ENCODE measurements at places on chromosomes 13 and 19.

DNA sequence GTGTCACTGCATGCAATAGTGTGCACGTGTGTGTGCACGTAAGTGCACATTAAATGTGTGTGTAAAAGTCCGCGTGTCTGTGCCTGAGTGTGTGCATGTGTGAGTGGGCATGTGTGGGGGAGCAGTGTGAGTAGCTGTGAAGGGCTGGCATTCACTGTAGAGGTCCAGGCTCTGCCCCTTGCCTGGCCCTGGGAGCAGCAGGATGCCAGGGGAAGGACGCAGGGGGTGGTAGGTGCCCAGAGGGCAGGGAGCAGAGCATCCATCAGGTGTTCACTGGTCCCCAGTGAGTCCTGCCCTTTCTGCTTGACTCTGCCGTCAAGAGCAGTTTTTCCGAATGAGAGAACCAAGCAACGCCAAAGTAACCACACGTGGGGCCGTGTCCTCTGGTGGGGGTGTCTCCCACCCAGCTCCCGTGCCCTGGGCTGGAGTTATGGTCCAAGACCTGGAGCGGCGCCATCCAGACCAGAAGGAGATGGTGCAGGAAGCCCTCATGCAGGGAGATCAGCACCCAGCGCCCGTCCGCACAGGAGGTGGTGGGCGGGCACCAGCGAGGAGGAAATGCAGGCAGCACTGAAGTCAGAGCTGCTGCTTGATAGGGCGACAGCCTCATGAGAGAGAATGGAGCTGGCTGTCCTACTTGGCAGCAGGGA is 68.5 kb downstream of the TEX29 start:
- DNase-seq = no peak
- H3K4me3 ChIP-seq = no peak overlapping the region
- H3K36me3 ChIP-seq = no peaks in the 10 kb centered on the region
- H3K4me1 ChIP-seq = peaks cover 13% of the 10 kb centered on the region

GRCh38 chr13:88217883-88218282 is 546.7 kb downstream of the SLITRK5 start:
- no peaks in the 10 kb centered on the region for H3K36me3 ChIP-seq
- H3K4me3 ChIP-seq = no peak overlapping the region
- no peak for DNase-seq
- no peaks in the 10 kb centered on the region for H3K27me3 ChIP-seq
- H3K4me1 ChIP-seq = no peaks in the 10 kb centered on the region

DNA sequence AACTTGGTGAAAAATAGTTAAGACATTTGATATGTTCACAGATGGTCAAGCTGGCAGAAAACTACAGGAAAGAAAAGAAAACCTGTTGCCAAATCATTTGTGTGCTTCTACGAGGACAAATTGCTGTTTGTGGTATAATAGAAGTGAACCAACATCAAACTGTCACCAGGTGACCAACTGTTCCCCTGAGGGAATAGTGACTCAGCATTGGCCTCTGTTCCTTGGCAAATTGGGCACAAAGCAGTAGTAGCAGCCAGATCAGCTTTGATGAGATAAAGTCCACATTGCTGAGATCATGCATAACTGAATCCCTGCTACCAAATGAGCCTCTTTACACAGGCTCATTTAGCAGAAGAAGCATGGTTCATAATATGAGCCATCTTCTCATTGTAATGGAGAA is 103.5 kb downstream of the POSTN start:
- H3K36me3 ChIP-seq = no peaks in the 10 kb centered on the region
- no peak for DNase-seq
- H3K4me1 ChIP-seq = no peaks in the 10 kb centered on the region
- H3K4me3 ChIP-seq = no peak overlapping the region
- no peak overlapping the region for H3K27ac ChIP-seq

DNA sequence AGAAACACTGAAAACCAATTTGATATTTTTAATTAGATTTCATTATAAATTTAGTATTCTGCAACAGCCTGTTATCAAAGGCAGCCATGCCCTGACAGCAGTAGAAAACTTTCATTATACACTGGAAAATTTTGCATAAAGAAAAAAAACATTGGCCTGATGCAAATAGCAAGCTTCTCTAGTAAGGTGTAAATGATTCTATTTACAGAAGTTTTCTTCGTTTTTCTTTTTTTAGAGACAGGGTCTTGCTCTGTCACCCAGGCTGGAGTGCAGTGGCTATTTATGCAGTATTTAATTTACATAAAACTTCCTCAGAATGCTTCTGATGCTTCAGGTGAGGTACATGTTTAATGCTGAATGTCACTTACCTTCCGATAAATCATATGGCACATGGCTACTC is 67.0 kb downstream of the ABCC4 start:
- H3K4me3 ChIP-seq = no peak overlapping the region
- no peaks in the 10 kb centered on the region for H3K4me1 ChIP-seq
- H3K36me3 ChIP-seq = no peaks in the 10 kb centered on the region

DNA sequence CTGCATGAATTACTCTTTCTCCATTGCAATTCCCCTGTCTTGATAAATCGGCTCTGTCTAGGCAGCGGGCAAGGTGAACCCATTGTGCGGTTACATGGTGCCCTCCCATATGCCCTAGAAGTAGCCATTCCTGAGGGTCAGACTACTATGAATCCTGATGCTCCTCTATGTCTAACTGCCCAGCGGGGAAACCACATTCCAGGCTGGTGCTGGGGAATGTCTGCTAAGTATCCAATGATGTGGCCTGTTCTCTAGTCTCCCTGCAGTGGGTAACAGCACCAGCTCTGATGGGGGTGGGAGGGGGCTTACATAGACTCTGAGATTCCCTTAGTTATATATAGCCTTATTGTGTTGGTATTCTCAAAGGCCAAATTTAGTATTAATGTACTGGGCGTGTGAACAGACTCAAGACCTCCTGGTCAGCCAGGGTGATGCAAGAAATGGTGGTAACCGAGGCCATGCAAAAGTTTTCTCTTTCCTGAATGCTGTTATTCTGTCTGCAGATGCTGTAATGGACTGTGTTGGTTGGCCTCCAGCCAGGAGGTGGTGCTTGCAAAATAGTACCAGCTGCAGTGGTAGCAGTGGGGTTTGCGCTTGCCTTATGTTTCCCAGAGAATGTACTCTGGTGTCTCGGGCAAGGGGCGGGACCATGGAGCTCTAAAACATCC is 564.8 kb upstream of the SLITRK1 start:
- no peak for DNase-seq
- H3K36me3 ChIP-seq = no peaks in the 10 kb centered on the region
- H3K27me3 ChIP-seq = no peaks in the 10 kb centered on the region
- no peaks in the 10 kb centered on the region for H3K4me1 ChIP-seq
- no peak overlapping the region for H3K27ac ChIP-seq

DNA sequence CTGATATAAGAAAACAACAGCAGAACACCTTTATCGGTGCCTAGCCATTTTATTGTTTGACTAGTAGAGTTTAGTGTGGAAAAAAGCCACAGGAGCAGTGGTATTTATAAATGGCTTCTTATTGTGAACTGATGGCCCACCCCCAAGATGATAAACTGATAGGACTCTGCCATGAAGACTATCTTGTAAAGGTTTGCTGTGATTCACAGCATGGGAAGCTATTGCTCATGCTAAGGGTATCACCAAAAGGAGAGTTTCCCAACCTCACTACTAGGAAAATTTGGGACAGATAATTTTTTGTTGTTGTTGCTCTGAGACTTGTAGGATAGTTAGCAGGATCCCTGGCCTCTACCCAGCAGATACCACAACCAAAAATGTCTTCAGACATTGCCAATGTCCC is 12.0 kb upstream of the SLC7A1 start:
- DNase-seq = no peak
- H3K36me3 ChIP-seq = no peaks in the 10 kb centered on the region
- peaks cover 27% of the 10 kb centered on the region for H3K27me3 ChIP-seq
- no peak overlapping the region for H3K27ac ChIP-seq

- no peak overlapping the region for H3K4me3 ChIP-seq
- no peak overlapping the region for H3K27ac ChIP-seq
- DNase-seq = no peak
- peaks cover 83% of the 10 kb centered on the region for H3K27me3 ChIP-seq
- peaks cover 9% of the 10 kb centered on the region for H3K36me3 ChIP-seq
Observed at GRCh38 chr13:99974939-99975561, 3.5 kb upstream of the ZIC5 start.

DNA sequence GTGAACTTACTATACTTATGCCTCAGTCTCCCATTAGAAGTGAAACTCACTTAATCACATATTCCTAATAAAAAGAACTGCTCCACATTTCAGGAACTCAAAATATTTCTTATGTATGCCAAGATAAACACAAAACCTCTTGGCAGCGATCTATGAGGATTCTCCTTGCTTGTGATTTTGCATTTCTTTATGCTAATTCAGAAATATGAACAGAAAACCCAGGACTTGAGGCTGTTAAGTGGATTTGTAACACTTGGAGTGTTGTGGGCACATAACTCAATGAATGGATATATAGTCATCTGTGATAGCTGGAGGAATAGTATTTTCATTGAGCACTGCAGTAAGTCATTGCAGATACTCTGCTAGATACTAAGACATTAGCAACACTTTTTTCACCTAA is 5.6 kb upstream of the KATNAL1 start:
- no peak overlapping the region for H3K27ac ChIP-seq
- H3K4me3 ChIP-seq = no peak overlapping the region
- DNase-seq = no peak

DNA sequence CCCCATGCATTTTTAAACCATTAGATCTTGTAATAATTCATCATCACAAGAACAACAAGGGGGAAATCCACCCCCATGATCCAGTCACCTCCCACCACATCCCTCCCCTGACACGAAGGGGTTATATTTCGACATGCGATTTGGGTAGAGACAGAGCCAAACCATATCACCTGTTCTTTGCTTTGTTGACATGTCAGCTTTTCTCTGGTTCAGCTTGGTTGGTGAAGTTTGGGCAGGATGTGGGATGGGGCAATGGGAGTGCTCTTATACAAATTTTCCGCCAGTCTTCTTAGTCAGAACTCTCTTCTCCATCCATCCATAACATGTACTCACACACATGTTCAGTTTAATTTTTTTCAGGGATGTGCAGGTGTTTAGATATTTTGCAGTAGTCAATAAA is 12.9 kb downstream of the TPP2 start:
- H3K4me1 ChIP-seq = peaks cover 46% of the 10 kb centered on the region
- peak; percentile 25 for DNase-seq
- H3K27ac ChIP-seq = peak overlapping the region; percentile 41
- H3K36me3 ChIP-seq = peaks cover 69% of the 10 kb centered on the region
- no peak overlapping the region for H3K4me3 ChIP-seq

DNA sequence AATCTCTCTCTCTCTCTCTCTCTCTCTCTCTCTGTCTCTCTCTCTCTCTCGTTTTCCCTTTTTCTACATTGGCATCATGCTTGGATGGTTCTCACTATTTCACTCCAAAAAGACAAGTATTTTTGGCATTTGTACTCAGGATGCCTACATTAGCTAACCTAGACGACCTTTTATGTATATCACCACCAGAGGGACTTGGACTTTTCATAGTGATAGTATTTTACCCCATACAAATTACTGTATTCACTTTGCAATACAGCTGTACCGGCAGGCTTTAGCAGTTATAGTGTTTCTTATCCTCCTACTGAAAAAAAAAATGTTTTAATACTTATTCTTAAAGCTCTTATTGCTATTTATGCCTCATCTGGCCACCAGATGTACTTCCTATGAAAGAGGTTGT is 687.2 kb upstream of the KLHL1 start:
- no peak for DNase-seq
- no peak overlapping the region for H3K27ac ChIP-seq
- H3K36me3 ChIP-seq = no peaks in the 10 kb centered on the region
- no peaks in the 10 kb centered on the region for H3K4me1 ChIP-seq
- no peaks in the 10 kb centered on the region for H3K27me3 ChIP-seq

DNA sequence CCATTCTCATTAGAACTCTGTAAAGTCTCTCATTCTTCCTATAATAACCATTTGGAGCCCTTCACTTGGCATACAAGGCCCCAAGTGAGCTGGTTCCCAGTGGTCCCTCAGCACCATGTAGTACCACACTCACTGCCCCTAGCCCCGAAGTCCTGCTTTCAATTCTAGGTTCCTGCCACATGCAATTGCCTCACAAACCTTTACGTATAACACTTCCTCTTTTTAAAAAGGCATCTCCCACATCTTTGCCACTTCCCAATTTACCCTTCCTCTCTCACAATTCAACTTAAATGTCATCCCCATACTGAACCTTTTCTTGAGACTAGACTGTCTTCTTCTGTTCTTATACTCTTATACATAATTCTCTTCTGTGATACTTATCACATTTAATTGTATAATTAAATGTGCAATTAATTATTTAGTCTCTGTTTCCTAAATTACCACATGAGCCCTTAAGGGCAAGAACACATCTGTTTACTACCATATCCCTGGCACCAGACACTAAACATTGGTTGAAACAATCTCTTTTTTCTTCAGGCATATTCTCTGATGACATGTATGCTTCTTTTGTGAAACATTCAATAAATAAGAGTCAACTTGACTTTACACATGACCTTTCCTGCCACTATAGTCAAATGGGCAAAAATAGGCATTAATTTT is 304.0 kb downstream of the SPRY2 start:
- no peaks in the 10 kb centered on the region for H3K36me3 ChIP-seq
- H3K4me1 ChIP-seq = no peaks in the 10 kb centered on the region
- no peak overlapping the region for H3K27ac ChIP-seq
- no peak for DNase-seq
- no peaks in the 10 kb centered on the region for H3K27me3 ChIP-seq
- H3K4me3 ChIP-seq = no peak overlapping the region

GRCh38 chr19:4454747-4455718 is 2.6 kb downstream of the UBXN6 start:
- no peak for DNase-seq
- peaks cover 17% of the 10 kb centered on the region for H3K4me1 ChIP-seq
- H3K27me3 ChIP-seq = no peaks in the 10 kb centered on the region
- peaks cover 6% of the 10 kb centered on the region for H3K36me3 ChIP-seq
- H3K4me3 ChIP-seq = no peak overlapping the region

DNA sequence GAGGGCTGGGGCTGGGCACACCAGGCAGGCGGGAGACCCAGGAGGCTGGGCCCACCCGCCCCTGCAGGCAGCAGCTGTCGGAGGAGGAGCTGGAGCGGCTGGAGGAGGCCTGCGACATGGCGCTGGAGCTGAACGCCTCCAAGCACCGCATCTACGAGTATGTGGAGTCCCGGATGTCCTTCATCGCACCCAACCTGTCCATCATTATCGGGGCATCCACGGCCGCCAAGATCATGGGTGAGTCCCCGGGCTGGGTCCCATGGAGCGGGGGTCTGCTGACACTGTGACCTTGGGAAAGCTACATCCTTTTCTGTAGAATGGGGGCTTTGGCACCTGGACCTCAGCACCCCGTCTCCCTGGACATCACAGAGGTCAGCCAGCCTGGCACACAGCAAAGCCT is 8.1 kb downstream of the PRPF31 start:
- H3K27me3 ChIP-seq = no peaks in the 10 kb centered on the region
- H3K4me3 ChIP-seq = no peak overlapping the region
- no peak for DNase-seq
- peaks cover 46% of the 10 kb centered on the region for H3K36me3 ChIP-seq
- H3K27ac ChIP-seq = no peak overlapping the region

DNA sequence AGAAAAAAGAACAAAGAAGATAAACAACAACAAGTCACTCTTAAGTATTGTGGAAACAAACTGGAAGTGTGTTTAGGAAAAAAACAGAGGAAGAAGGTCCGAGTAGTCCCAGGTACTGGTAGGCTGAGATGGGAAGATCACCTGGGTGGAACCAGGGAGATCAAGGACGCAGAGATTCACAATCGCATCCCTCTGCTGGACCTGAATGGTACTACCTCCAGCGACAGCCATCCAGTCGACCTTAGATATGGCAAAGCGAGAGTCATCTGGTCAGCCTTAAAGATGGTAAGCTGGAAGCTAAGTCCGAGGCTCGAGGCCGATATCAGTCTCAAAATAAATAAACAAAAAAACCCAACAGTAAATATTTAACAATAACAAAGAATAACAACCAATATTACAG is 44.9 kb upstream of the ZNF91 start:
- H3K27me3 ChIP-seq = no peaks in the 10 kb centered on the region
- H3K4me1 ChIP-seq = no peaks in the 10 kb centered on the region
- H3K4me3 ChIP-seq = no peak overlapping the region
- no peaks in the 10 kb centered on the region for H3K36me3 ChIP-seq
- DNase-seq = no peak
